Right lung (tissue), 10 donors: ENCODE measurements at places on chromosomes 3 and 15. TPM values are rescaled to one million over a fixed set of nuclear protein-coding genes. Genes with fewer than 3 reads are reported as not detected.

- DNase-seq = no peak
These were observed 116.9 kb downstream of the RORA start for GRCh38 chr15:61112231-61112630.

DNA sequence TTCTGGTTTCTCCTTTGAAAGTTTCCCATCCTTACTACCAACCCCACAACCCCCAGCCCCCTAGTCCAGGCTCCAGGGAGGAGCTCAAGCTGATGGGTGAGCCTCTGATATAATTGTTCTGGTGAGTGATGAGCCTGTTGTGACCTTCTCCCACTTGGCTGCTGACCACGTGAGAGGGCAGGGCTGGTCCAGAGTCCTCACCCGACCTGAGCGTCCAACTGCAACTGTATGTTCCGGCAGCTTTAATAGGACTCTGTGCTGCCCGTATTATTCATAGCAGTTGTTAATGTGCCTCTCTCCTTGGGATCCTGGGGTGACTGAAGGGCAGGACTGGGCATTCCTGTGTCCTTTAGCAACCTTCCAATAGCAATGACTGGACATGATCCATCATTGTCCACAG is 56.2 kb downstream of the B3GNT5 start:
- no peak for DNase-seq

- DNase-seq = no peak
These were observed 73.4 kb downstream of the HMCES start for GRCh38 chr3:129352045-129352444.

The KCNAB1 gene
- 1.7 TPM for polyA plus RNA-seq

The IQCB1 gene
- polyA plus RNA-seq = 31.0 TPM

The SCAPER gene
- polyA plus RNA-seq = 27.1 TPM

The KCNMB2 gene
- 19.1 TPM for polyA plus RNA-seq
